ENCODE measurements at places on chromosomes 16 and 17. TPM values are rescaled to one million over a fixed set of nuclear protein-coding genes. Genes with fewer than 3 reads are reported as not detected.

OR3A3 gene
- not detected for total RNA-seq

DHRS7C gene
- not detected for total RNA-seq

KLHDC4 gene
- total RNA-seq: 51.1 TPM

TEKT3 gene
- total RNA-seq: 0.10 TPM

TLCD2 gene
- total RNA-seq: 1.6 TPM

EMC8 gene
- total RNA-seq: 75.1 TPM

SEZ6L2 gene
- 20.3 TPM for total RNA-seq

DGKE gene
- total RNA-seq: 3.4 TPM

NUP93 gene
- total RNA-seq: 106 TPM

ASGR2 gene
- total RNA-seq: 0.07 TPM

SEZ6 gene
- total RNA-seq: 0.03 TPM

NT5C gene
- total RNA-seq: 130 TPM

CACNG1 gene
- total RNA-seq: 0.22 TPM

MGAT5B gene
- 20.3 TPM for total RNA-seq

PPP1R1B gene
- total RNA-seq: 0.16 TPM
